BE2C (cell line): ENCODE measurements at places on chromosomes 2 and 18.

DNA sequence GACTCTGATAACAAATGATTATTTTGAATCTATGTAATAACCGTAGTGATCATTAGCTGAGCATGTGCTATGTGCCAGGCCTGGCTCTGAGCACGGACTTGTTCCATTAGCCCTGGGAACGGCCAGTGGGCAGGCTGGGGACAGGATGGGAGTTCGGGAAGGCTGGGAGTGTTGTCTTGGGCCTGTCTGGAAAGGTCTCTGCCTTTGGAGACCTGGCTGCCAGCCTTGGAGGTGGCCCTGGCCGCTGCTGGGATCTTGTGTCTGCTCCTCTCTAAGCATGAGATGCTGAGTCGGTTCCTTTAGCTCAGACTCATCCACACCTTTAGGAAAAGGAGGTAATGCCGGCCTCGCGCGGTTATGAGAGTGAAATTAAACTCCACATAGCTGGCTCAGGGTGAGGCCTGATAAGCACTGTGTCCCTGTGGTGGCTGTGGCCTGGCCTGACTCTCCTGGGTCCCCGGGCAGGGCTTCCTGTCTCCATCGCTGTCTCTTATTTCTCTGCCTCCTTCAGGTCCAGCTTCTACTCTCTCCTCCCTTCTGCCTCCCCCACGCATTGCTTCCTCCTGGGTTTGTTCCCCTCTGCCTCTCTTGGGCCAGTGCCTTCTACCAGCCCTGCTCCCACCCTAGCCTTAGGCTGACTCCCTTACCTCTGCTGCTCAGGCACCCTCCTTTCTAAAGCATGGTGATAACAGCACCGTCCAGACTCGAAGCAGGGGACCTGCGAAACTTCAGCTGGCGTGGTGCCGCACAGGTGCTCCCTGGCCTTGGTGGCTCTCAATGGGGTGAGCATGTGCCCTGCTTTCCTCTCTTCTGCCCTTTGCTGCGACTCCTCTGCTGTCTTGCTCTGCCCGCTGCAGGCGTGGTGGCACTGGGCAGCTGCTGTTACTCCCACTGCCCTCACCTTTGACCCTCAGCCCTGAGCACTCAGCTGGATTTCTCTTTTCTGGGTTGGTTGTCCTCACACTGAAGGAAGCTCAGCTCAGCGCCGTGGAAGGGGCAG, 41.8 kb downstream of the NCK2 start:
- DNase-seq = no peak

GRCh38 chr2:168450171-168450570, 5.9 kb upstream of the CERS6 start:
- DNase-seq = no peak

- DNase-seq = no peak
These were observed 64.5 kb upstream of the ZCCHC2 start for GRCh38 chr18:62458346-62458745.

GRCh38 chr2:40282428-40282827, 169.5 kb downstream of the SLC8A1 start:
- no peak for DNase-seq

DNA sequence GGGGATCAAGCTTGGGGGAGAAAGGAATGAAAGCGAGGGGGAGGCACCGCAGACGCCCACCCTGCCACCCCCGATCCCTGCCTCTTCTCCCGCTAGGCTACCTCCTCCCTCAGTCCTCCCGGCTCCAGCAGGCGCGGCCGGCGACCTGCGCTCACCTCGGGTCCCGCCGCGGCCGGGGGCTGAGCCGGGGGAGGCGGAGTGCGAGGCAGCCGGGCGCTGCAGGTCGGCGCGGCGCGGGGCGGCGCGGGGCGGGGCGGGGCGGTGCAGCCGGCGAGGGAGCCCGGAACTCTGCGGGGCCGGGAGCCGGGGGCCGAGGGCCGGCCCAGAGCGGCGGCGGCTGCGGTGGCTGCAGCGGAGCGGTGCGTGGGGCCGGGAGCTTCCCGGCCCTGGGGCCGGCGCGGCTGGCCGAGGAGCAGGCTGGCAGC, 477 bp downstream of the ACVR1 start:
- DNase-seq = no peak

GRCh38 chr2:64141674-64142405, 2.4 kb downstream of the PELI1 start:
- DNase-seq = no peak
